ENCODE measurements at places on chromosomes 16 and 17.

- DNase-seq = no peak
These were observed 9.3 kb upstream of the ADGRG1 start for GRCh38 chr16:57619133-57619605.

- DNase-seq = no peak
These were observed 86.5 kb upstream of the LHX1 start for GRCh38 chr17:36850790-36851189.

GRCh38 chr17:17706140-17707060, 25.1 kb downstream of the RAI1 start:
- no peak for DNase-seq

DNA sequence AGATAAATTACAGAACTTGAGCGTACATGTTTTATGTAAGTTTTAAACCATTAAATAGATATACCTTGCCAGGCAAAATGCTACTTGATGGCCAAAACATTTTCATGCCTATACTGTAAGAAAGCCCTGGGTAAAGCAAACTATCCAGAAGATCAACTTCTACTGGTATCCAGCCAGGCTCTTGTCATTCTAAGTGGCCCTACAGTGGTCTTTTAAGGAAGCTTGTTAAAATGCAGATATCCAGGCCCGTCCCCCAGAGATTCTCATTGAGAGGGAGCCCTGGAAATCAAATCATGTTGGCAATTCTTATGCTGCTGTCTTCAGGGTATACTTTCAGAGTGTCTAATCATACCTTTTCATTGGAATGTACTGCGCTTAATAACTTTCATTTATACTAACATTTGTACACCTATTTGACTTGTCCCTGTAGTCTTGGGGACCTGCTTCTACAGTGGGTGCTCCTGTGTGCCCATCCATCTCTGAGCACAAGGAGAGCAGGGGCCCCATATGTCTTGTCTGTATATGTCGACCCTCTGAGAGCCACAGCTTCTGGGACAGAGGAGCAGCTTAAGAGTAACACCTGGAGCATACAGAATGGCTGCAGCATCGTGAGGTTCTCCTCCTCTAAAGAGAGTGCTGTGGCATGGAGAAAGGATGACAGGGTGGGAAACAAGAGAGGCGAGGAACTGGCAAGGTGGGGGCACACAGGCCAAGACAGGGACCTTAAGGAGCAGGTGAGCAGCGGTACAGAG, 43.6 kb upstream of the ANKFY1 start:
- no peak for DNase-seq

GRCh38 chr16:7382521-7382920, 49.9 kb downstream of the RBFOX1 start:
- DNase-seq = no peak

DNA sequence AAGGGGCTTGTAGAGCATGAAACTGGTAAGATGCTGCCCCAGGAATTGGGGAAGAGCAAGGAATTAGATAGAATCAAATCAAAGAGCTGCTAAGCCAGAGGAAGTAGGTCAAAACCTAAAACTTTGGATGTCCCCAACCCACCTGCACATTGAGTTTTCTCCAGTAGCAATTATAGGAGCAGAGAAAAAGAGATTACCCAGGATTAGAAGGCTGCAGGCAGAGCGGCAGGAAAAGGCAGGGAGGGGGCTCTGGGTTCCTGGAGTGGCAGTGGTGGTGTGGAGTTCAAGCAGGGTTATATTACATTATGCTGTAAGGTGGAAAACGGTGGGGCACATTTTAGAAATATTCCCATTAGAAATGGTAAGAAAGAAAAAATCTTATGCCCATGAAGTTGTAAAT, 68.3 kb downstream of the KSR1 start:
- no peak for DNase-seq

DNA sequence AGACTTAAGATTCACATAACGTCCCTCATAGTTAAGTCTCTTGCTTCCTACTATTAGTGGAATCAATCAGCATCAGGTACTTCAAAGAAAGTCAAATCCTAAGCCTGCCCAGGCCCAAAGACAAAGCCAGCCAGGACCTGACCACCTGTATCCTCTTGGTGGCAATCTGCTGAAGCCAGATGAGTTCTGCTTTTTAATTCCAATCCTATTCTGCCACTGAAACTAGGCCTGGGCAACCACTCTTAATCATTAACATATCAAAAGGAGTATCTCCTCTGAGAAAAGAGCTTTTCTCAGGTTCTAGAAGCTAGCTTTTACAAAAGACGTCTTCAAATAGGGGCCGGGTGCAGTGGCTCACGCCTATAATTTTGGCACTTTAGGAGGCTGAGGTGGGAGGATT, 15.1 kb upstream of the GLG1 start:
- no peak for DNase-seq

DNA sequence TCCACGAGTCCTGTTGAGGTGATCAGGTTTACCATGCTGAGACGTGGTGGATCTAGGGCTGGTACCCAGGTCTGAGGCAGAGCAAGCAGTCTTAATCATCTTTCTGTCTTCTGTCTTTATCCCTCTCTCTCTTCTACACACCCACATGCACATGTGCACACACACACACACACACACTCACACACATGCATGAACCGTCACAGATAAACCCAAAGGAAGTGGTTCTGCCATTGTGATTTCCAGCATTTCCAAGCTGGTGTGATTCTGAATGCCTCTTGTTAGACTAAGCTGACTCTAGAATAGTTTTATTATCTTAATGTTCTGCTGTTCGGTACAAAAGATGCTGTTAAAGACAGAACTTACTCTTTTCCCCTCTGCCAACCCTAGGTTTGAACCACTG, 411.8 kb upstream of the SALL1 start:
- DNase-seq = no peak

DNA sequence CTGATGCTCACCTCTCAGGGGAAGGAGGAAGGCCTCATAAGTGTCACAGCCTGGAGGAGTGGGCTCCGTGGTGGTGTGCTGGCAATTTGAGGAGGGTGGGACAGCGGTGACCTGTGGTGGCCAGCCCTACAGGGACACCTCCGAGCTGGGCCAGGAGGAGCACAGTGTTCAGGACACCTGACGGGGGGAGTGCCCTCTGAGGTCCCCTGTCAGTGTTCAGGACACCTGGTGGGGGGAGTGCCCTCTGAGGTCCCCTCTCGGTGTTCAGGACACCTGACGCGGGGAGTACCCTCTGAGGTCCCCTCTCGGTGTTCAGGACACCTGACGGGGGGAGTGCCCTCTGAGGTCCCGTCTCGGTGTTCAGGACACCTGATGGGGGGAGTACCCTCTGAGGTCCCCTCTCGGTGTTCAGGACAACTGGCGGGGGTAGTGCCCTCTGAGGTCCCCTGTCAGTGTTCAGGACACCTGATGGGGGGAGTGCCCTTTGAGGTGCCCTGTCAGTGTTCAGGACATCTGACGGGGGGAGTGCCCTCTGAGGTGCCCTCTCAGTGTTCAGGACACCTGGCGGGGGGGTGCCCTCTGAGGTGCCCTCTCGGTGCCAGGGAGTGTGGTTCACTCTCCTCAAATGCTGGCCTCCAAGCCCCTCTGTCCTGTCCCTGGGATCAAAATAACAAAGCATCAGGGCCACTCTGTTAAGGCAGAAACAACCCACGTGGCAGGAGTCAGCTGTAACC, 73.4 kb upstream of the ZNF469 start:
- no peak for DNase-seq

DNA sequence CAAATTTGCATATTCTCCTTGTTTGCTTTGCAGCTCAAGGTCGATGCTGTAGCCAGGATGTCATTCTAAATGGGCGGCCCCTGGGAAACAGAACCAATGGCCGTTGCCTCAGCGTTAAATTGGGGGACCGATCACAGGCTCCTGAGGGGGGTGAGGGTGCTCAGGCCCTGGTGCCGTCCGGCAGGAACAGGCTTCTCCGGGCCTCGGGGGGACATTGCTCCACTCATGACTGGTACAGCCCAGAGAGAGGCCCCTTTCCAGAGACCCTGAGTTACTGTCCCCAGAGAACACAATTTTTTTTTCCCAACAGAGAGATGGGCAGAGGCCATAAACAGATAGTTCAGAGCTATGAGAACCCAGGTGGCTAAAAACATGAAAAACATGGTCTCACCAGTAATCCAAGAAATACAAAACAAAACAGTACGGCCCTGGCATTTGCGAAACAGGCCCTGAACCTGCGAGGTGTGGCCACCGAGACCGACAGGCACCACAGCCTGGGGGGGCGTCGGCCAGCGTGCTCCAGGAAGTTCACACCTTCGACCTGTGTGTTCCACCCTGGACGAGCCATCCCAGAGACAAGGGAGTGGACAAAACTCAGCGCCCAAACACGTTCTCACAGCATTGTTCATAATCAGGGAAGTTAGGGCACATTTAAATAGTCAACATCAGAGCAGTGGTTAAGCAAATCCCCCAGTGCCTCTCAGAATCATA, 82.8 kb downstream of the METRNL start:
- DNase-seq = no peak

- no peak for DNase-seq
These were observed 2.6 kb downstream of the PMP22 start for GRCh38 chr17:15262291-15263205.

DNA sequence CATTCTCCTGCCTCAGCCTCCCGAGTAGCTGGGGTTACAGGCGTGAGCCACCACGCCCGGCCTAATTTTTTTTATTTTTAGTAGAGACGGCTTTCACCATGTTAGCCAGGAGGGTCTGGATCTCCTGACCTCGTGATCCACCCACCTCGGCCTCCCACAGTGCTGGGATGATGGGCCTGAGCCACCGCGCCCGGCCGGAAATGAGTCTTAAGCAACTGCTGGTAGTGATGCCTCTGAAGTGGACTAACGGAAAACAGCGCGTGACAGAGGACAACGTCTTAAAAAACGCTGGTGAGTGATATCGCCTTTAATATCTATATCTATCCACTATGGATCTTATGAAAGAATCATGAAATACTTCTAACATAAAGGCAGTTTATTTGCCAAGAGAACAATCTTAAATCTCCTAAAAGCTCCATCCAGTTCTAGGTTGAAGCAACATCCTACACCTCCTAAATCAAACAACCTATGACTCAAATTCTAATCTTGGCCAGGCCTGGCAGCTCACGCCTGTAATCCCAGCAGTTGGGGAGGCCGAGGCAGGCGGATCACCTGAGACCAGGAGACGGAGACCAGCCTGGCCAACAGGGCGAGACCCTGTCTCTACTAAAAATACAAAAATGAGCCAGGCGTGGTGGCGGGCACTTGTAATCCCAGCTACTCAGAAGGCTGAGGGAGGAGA, 69.8 kb downstream of the NXN start:
- no peak for DNase-seq
